ENCODE measurements at places on chromosomes 16 and 17.
A peak's percentile ranks its signal among the peaks of the same experiment; 100 is the strongest.

DNA sequence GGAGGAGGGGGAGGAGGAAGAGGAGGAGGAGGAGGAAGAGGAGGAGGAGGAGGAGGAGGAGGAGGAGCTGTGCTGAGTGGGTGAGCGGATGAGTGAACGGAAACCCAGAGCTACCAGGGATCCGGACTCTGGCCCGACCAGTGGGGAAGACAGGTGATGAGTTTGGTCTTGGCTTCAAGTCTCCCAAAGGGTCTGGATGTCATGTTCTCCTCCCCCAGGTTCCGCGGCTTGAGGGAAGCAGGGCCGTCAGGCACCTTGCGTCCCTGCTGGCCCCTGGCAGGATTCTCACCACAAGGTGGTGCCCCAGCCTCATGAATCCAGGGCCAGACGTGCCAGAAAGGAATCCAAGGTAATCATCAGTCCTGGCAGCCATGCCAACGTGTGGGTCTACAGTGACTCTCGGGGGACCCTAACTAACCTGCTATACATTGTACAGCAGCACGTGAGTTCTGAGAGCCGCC is 13.5 kb upstream of the ABAT start:
- DNase-seq = peak; percentile 60

GRCh38 chr17:52136166-52136565 is 22.3 kb downstream of the CA10 start:
- no peak for DNase-seq

DNA sequence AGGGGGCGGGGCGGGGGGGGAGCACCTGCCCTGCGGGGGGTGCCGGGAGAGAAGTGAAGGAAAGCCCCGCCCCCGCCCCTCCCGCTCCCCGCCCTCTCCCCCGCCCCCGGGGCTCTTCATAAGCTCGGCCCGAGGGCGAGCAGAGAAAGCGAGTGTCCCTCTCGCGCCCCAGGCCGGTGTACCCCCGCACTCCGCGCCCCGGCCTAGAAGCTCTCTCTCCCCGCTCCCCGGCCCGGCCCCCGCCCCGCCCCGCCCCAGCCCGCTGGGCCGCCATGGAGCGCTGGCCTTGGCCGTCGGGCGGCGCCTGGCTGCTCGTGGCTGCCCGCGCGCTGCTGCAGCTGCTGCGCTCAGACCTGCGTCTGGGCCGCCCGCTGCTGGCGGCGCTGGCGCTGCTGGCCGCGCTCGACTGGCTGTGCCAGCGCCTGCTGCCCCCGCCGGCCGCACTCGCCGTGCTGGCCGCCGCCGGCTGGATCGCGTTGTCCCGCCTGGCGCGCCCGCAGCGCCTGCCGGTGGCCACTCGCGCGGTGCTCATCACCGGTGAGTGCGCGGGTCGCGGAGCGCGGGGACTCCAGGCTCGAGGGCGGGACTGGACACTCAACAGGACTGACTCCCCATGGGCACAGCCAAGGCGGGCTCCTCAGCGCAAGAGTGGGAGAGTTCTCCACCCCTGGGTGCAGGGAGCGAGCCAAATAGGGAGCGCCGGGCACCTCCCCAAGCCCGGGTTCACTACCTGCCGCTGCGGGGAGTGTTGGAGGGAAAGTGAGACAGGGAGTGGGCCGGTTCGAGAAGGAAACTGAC is at the start of gene HSD11B2:
Gene HSD11B2 (plus strand): TSS at position 145 of the 798 bp plus-strand sequence. CDS start 128 bp downstream, at position 273.
- DNase-seq = peak; percentile 42

DNA sequence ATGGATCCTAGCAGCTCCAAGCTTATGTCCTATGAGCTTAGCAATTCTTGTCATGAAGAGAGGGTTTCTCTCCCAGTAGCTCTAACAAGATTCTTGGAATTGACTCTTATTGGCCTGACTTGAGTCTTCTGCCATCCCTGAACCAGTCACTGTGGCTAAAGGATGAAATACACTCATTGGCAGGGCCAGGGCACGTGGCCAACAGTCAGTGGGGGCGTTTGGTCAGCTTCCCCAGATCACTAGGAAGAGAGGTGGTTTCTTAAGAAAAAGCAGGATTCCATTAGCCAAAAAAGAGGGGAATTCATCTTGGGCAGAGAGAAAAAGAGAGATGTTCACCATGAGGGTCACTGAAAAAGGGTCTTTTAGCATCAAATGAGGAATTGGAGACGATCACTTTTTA is 363.2 kb downstream of the SNX29 start:
- DNase-seq = no peak

GRCh38 chr17:27481327-27481726 is 25.1 kb downstream of the KSR1 start:
- peak; percentile 41 for DNase-seq

- peak; percentile 51 for DNase-seq
Observed at GRCh38 chr17:7552621-7553051, 3.8 kb downstream of the TNFSF12 start.

- no peak for DNase-seq
Observed at GRCh38 chr17:57295526-57296023, 39.3 kb downstream of the MSI2 start.

DNA sequence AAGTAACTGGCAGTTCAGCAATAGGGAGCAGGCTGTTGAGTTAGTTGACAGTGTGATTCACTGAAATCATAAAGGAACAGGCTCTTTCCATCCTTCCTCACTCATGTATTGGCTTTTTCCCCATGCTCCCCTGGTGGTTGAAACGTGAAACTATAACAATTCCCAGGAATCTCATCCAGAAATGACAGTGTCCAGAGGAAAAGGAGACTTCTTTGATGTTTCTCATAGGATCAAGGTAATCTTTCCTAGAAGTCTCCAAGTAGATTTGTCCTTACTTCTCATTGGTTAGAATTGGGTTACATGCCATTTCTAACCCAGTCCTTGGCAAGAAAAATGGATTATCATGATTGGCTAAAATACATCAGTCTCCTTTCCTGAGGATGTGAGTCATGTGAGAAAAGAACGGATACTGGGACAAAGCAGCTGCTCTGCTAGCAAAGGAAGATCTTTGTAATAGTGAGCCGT is 14.4 kb downstream of the TTC19 start:
- no peak for DNase-seq

DNA sequence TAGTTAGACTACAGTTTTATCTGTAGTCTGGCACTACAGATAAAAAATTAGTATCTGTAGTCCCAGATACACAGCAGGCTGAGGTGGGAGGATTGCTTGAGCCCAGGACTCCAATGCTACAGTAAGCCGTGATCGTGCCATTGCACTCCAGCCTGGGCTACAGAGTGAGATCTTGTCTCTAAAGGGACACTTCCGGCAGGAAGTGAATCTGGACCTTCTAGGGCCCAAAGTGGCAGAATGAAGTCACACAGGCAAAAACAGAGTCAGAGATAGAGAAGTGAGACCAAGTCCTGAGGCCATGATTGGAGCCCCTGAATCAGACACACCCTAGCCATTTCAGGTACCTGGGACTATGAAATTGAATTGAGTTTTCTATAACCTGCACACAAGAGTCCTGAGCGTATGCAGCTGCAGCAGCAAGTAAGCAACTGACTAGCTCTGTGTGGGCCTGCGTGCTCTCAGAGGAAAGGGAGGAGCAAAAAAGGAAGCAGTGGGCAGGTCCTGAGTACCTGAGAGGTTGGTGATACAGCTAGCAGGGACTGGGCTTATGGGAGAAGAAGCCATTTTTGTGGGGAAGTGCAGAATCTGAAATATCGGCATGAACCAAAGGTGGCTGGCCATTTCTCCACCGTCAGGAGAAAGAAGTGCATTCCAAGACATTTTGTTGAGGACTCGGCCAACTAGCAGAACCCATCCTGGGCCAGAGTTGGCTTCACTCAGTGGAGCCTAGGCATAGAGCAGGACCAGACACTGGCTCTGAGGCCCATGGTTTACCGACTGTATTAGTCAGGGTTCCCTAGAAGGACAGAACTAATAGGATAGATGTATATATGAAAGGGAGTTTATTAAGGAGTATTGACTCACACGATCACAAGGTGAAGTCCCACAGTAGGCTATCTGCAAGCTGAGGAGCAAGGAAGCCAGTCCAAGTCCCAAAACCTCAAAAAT is 27.2 kb upstream of the BRD7 start:
- DNase-seq = no peak

DNA sequence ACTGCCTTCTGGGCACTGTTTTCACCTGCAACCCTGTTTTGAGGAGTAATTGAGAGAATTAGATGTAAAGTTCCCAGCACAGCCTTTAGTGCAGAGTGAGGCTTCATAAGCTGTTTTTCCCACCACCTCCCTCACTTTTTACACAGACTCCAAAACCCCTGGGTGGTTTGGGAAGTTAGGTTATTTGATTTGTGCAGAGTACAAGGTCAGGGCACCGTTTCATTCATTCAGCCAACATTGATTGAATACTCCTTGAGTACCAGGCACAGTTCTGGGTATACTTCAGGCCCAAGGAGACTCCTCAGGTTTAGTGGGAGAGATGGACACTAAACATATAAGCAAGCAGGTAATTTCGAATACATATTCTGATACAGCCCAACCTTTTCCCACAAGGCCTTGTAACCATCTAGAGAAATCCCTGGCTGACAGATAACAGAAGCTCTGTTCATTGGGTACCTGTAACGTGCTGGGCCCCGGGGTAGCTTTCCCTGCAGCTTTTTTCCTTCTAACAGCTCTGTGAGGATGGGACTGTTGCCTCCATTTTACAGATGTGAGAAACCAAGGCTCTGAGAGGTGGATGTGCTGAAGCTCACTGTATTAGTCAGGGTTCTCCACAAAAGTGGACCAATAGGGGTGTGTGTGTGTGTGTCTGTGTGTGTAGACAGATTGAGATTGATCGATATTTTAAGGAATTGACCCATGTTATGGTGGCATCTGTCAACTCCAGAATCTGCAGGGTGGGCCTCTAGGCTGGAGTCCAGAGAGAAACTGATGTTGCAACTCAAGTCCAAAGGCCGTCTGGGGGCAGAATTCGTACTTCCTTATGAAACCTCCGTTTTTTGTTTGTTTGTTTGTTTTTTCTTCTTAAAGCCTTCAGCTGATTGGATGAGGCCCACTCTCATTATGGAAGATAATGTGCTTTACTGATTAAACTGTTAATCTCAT is 234.7 kb downstream of the SNX29 start:
- DNase-seq = no peak

- DNase-seq = no peak
Observed at GRCh38 chr17:67427424-67427823, 50.3 kb downstream of the PITPNC1 start.

DNA sequence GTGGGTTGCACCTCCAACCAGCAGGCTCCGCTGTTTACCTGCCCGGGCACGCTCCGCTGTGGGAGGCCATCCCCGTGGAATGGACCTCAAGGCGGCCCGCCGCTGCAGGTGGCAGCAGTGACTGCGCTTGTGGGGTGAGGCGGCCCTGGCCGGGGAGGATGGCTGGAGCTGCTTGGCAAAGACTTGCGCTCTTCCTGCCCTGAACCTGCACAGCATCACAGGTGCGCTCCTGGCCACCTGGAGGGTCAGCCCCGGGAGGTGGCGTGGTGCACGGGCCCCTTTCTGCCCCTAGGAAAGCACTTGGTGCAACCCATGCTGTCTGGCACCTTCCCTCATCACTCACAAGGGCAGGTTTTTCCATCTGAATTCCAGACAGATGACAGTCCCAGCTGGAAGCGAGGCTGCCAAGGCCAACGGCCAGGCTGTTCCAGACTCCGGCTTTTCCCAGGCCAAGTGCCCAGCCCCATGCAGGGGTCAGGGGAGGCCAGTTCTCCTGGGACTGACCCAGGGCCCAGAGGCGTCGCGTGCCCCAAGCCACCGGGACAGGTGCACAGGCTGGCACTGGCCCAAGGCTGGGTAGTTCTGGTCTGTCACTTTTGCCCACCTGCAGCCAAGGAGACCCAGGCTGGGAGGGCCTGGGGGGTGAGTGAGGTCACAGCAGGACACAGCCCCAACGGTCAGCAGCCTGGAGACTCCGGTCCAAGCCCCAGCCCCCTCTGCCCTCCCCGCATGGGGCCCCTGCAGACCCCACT is 13.3 kb downstream of the UTS2R start:
- DNase-seq = no peak

DNA sequence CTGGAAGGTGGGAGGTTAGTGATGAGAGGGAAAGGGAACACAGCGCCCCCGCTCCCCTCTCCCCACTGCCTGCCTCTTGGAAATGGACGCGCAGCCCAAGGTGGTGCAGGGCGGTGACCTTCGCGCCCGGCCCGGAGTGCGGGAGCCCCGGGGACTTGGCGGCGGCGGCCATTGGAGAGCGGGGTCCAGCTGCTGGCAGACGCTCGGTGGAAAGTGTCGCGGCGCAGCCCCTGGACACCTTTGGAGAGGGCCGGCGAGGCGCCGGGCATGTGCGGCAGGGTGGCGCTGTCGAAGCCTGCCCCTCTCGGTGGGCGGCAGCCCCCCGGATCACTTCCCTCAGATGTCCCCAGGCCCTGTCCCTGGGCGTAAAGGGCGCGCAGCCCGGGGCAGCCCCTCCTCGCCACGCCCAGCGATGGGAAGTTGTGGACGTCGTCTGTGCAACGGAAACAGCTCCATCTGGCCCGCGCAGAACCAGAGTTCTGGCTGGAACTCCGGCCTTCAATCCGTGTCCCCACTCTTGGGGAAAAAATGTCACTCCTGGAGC is 16.7 kb downstream of the SALL1 start:
- no peak for DNase-seq

- no peak for DNase-seq
Observed at GRCh38 chr16:68389750-68390371, 58.4 kb downstream of the SMPD3 start.

DNA sequence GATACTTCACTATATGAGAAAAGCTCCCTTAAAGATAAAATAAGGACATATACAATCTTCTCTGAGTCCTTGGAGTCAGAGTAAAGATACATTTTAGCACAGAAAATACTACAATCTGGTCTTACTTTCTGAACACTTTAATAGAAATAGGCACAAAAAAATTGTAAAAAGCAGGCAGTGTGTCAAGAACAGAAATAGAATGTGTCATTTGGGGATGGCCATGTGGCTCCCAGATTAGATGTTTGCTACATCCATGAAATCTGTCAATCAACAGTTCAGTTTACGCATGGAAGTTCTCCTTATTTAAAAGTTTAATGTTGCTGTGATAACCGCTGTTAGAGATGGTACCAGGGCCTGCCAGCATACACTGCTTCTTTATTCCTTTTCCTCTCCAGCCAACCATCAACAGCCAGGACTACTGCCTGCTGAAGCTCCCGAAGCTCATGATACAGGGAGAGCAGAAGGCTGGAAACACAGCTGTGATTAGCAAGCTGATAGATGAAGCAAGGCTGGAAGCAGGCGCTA is 278.5 kb downstream of the CEP112 start:
- no peak for DNase-seq

GRCh38 chr17:36888236-36888951 is 48.9 kb upstream of the LHX1 start:
- DNase-seq = no peak
